ENCODE measurements at places on chromosomes 6 and 20.

GRCh38 chr6:145733207-145733606, 2.1 kb downstream of the EPM2A start:
- DNase-seq, result no peak

GRCh38 chr6:98142839-98143238, 691.5 kb upstream of the POU3F2 start:
- DNase-seq, result no peak

GRCh38 chr6:73927421-73927820, 231.4 kb downstream of the CD109 start:
- DNase-seq, result no peak

GRCh38 chr20:10761232-10761631, 87.4 kb upstream of the JAG1 start:
- no peak for DNase-seq

GRCh38 chr20:26208296-26209091, 511.8 kb upstream of the ZNF337 start:
- no peak for DNase-seq

- no peak for DNase-seq
Observed at GRCh38 chr6:8855411-8855810, 420.1 kb upstream of the SLC35B3 start.

DNA sequence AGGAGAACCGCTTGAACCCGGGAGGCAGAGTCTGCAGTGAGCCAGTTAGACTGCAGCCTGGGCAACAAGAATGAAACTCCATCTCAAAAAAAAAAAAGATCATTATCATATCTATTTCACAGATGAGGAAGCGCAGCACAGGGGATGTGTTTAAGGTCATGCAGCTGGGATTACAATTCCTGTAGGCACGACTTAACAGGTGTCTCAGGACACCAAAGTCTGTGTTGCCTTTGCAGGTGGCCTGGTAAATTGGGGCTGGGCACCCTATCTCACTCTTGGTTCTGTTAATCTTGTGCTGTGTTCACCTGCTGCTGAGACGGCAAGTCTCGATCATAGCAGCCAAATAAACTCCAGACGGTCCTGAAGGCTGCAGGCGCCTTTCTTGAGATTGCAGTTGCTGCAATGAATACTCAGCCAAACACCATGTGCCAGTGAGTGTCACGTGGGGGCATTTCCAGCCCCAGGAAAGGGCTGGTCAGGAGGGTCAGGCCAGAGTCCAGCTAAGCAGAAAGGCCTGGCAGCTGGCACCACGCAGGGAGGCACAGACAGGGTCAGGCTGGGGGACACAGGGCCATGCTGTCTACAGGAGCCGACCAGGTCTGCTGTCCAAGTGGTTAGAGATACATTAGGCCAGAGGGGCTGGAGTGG, 55.8 kb downstream of the FGD2 start:
- no peak for DNase-seq

DNA sequence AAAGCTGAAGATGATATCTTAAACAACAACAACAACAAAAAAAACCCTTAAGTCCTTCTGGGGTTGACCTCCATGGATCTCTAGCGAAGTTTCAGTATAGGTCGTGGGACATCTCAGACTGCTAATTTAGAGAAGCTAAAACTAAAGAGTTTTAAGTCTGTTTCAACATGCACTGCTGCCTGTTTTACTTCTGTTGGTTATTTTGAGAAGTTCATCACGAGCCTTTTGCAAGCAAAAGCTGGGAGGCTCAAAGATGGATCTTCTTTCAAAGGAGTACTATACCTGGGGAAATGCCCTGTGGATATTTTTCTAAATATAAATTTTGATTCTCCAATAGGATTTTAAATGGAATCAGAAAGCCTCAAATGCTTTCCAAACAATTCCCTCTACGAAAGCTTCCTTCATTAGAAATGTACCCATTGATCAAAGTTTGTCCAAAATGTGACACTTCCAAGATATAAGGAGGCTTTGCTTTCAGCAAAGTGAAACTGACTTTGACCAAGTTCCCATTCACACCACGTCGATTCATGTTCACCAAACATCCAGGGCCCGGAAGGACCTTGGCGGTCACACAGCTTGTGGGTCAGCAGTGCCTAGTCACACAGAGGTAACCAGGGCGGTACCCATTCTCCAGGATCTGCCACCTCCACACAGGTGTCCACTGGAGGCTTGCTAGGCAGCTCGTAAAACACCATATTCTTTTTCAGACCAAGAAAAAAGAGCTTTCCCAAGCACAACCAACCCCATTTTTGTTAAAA, 94.7 kb upstream of the QKI start:
- no peak for DNase-seq

GRCh38 chr6:141728330-141728729, 404.4 kb upstream of the GJE1 start:
- DNase-seq, result no peak

DNA sequence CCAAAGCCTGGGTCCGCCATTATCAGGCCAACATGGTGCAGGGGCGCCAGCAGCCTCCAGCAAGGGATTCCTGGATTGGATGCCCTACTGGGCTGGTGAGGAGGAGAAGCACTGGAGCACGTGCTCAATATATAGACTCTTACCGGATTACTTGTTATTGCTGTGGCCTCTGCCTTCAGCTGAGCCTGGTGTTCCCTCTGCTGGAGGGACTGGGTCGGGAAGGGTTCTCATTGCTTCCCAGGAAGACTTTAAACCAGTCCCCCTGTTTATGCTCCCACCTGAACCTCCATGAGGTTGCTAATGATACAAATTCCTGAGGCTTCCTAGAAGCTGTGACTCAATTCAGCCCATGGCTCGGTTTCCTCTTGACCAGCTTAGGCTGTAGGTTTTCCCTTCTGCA, 186.7 kb upstream of the ARID1B start:
- DNase-seq, result no peak

- no peak for DNase-seq
Observed at GRCh38 chr6:33638556-33638955, 17.4 kb downstream of the ITPR3 start.

- DNase-seq, result no peak
Observed at GRCh38 chr20:40849456-40849855, 160.4 kb upstream of the MAFB start.

DNA sequence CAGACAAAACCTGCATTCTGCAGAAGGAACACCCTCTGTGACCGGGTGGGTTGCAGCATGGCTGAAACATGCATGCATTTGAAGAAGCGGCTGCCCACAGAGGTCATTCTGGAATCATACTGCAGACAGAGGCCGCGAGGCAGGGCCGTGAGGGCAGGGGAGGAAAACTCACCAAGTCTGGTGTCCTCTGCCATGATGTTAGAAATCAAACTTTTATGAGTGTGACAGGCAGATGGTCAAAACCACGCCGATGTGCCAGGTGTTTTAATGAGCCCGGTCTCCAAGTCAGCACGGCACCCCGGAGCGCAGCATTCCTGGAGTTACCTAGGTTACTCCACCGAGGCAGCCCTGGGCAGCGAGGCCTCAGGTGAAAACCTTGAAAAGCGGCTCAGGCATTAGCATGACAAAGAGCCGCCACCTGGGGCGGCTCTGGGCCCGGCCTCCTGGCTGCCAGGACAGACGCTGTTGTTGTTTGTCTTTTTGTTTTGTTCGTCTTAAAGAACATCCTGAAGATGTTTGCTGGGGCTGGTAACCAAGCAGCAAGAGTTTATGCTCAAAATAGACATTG, 255.6 kb downstream of the ERMARD start:
- DNase-seq, result no peak

DNA sequence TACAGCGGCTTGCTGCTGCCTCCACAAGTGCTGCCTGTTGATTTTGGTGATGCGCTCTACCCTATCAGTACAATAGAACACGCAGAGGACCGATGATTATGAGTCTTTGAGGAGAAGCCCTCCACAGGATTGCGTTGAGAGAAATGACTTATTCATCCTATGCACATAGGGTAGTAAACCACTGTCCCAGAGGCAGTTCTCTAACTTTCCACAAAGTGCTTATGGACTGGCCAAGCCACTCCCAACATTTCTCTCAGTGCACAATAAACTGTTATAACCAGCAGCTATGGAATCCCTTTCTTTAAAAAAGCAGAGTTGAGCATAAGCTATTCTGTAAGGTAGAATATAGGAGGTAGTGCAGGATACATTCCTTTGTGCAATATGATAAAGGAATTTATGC, 48.2 kb upstream of the REV3L start:
- DNase-seq, result no peak

GRCh38 chr6:1267790-1268762, 43.8 kb upstream of the FOXQ1 start:
- DNase-seq, result peak; percentile 47

All from HuH-7.5 (cell line).